Left colon (tissue), 2 donors: ENCODE measurements at places on chromosomes 1 and 21. TPM values are rescaled to one million over a fixed set of nuclear protein-coding genes. Genes with fewer than 3 reads are reported as not detected.

- no peak for DNase-seq
These were observed 41.6 kb upstream of the VWA5B1 start for GRCh38 chr1:20248971-20249612.

- DNase-seq, result no peak
These were observed 17.5 kb downstream of the SLC19A1 start for GRCh38 chr21:45524756-45525152.

- no peak for DNase-seq
These were observed 17.4 kb downstream of the SLC27A3 start for GRCh38 chr1:153792631-153793041.

DNA sequence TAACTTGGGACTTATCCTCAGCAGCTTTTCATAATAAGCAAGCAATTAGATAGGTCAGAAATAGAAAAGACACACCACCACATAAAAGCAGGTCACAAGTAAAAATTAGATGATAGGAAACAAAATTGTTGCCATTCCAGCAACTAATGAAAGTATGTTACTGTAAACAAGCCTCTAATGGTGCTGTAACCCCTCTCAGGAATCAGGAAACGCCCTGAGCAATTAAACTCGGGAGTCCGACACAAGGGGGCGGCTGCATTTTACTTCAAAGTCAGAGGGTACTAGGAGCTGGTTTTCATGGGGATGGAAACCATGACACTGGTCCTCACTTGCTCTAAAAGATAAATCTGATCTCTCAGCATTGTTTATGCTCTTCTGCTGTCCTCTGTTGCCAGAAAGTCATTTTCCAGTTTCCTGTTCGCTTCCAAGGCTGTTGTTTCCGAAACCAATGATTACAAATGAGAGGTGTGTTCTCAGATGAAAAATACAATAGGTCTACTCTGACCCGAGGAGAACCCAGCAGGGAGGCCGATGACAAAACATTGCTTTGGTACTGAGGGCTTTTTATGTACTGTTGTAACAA is 93.4 kb downstream of the TGFBR3 start:
- no peak for DNase-seq

GRCh38 chr1:23291706-23292105 is 52.4 kb downstream of the HNRNPR start:
- DNase-seq, result no peak

DNA sequence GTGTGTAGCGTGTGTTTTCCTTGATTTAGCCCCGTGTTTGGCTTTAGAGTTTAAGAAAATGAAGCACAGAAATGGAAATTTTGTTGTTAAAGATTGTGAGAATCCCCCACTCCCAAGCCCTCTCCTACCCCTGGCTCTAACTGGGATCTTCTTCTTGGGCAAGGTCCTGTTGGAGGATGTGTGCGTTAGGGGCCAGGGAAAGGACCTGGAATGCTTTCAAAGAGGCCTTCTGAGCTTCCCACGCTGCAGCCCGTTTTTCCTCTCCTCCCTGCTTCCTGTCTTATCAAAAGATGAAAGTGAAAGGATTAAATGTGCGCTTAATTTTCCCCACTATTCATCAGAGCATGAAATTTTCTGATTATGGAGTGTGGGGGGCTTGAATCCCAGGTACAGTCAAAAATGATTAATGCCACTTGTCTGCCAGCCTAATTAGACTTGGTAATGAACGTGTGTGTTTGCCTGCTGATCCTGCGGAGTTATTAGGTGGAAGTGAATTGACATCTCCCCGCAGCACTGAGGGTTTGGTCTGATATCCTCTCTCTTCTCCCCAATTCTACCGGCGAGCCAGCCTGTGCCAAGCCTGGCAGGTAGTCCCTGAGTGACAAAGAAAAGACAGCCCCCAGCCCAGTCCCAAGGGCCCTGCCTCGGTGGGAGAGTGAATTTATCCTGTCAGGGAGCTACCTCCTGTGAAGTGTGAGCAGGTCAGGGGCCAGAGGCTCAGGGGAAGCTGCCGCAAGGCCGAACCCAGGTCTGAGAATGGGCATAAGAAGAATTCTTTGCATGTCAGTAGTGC is 4.9 kb downstream of the RASSF5 start:
- no peak for DNase-seq

SCP2 gene
- 312 TPM for total RNA-seq

IL12RB2 gene
- 0.95 TPM for total RNA-seq

PTTG1IP gene
- total RNA-seq, result 380 TPM

BARHL2 gene
- total RNA-seq, result not detected
